PC-9 (cell line): ENCODE measurements at places on chromosomes 12 and 14.

DNA sequence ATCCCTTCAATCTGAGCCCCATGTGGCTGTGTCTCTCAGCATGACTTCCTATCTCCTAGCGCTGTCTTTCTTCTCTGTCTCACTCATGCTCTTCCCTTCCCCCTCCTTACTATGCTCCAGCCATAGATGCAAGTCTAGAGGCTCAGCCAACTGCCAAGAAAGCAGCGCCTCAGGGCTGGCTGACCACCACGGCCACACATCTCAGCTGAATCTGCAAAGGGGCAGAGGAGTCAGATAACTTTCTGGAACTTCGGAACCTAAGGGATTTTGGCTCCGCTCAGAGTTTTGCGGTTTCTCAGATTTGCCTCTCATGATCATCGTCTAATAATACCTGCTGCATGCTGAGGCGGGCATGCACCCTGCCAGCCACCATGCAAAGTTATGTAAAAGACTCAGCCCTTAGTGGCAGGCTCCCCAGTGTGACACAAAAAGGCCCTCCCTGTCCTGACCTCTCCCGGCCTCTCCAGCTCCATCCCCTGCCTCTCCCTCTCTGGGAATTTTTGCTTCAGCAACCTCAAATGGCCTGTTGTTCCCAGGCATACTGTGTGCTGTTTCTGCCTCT lies 5.0 kb upstream of the FGF6 start:
- DNase-seq: no peak

GRCh38 chr12:6423267-6424007 lies 21.3 kb upstream of the CD27 start:
- peak; percentile 81 for DNase-seq

DNA sequence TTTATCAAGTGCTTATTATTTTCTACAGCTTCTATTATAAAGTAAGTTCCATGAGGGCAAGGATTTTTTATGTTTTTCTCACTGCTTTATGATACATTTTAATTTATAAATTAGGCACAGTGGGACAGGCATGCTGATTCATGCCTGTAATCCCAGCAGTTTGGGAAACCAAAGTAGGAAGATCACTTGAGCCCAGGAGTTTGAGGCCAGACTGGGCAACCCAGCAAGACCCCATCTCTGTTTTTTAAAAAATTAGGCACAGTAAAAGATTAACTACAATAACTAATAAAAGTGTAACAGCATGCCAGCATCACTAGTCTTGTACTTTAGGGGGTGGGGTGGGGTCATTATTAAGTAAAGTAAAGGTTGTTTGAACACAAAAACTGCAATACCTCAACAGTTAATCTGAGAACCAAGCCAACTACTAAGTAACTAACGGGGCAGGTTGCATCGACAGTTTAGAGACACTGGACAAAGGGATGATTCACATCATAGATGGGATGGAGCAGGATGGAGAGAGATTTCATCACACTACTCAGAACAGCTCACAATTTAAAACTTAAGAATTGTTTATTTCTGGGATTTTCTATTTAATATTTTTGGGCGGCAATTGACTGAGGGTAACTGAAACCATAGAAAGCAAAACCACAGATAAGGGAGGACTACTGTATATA lies 119.5 kb downstream of the PLEKHA5 start:
- no peak for DNase-seq

- DNase-seq: no peak
Observed at GRCh38 chr14:97604731-97605130, 807.5 kb downstream of the VRK1 start.

DNA sequence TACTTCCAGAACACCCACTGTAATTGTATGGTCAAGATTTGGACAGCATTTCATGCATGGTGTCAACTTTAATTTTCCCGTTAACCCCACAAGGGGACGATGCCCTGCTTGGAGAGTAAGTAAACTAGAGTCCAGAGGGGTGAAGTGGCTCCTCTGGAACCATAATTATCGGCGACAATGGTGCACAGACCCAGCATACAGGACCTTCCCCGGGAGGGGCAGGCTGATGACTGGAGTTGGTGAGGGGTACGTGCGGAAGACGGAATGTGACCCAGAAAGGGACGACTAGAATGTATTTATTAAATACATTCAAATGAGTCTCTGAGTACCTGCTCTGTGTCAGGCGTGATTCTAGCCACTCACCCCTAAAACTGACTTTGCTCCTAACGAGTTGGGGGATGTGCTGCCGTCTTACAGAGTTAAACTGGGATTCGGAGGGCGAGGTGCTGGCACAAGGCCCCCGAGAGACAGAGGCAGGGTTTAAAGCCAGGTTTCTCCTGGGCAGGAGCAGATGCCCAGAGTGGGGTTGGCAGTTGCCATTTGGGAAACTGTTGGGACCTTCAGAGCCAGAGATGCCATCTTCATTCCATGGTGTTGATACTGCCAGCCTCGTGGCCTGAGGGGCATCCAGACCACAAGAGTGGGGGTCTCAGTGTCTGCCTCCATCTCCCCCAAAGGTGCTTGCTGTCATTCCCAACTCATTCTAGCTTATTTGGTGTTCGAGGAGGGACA lies 10.9 kb downstream of the RTL1 start:
- no peak for DNase-seq

GRCh38 chr14:65000898-65001591 lies 14.3 kb downstream of the FNTB start:
- DNase-seq: no peak

GRCh38 chr12:107464644-107465043 lies 221.0 kb upstream of the PWP1 start:
- no peak for DNase-seq

GRCh38 chr12:67145692-67146091 lies 123.5 kb upstream of the CAND1 start:
- DNase-seq: no peak

DNA sequence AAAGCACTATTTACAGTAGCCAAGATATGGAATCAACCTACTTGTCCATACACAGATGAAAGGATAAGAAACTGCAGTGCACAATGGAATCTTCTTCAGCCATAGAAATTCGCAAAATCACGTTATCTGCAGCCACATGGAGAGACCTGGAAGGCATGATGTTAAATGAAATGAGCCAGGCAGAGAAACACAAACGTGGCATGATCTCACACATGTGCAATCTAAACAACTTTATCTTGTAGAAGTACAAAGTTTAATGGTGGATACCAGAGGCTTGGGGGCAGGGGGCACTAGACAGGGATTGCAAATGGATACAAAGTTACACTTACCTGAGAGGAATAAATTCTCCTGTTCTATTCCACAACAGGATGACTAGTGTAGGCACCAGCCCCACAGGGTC lies 24.1 kb downstream of the ASCL4 start:
- DNase-seq: no peak

DNA sequence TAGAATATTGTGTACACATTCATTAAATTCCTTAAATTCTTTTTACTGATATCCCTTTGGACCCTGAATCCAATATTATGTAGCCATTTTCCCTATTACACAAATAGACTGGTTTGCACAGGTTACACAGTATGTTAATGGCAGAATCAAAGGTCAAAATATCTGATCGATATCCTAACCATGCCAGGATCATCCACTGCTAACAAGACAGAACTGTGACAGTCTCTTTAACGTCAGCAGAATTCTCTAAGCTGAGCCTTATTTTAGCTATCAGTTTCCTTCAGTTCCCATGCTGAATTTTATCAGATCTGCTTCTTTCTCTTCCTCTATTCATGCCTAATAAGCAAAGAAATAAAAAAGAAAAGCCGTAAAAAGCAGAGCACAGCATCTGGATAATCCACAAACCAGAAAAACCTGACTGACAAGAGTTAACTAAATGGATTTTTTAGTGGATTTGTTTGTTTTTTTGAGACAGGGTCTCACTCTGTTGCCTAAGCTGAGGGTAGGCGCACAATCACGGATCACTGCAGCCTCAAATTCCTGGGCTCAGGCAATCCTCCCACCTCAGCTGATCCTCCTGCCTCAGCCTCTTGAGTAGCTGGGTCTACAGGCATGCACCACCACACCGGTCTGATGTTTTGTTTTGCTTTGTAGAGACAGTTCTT lies 130.4 kb downstream of the PAWR start:
- no peak for DNase-seq

- no peak for DNase-seq
Observed at GRCh38 chr12:40597133-40597532, 95.1 kb upstream of the CNTN1 start.

DNA sequence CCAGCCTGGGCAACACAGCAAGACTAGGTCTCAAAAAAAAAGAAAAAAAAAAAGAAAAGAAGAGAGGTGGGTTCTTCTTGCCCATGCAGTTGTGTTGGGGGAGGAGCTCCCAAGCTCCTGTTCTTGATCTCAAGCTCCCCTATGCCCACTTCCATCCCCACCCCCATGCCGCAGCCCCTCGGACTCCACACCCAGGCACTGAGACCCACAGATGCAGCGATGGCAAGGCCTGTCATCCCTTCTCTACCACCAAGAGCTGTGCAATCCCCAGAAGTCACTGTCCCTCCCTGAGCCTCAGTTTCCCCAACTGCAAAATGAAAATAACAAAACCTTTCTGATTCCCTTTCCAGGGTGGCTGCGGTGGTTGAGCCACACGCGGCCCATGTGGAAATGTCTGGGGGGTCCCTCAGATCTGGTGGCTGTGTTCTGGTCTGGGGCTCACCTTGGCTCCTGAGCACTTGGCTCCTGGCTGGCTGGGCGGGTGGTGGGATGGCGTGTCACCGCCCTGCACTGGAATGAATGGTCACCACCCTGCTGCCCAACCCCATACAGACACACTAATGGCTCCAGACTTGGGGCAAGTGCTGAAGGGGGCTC lies 22.6 kb upstream of the KIF26A start:
- no peak for DNase-seq

DNA sequence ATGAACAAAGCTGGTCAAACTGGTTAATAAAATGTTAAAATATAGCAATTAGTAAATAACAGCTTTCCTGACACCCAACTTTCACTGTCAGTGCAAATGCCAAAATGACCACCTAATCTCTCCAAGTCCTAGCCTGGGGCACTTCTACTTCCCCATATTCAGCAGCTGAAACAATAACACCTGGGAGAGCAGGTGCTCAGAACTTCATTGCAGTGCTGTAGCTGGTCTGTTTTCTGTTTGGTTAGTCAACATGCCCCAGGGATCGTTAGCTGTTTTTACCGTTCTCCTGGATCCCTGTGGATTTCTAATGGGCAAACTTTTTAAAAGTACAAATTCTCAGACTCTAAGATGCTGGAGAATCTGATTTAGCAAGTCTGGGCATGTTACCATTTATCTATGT lies 759.7 kb downstream of the GALC start:
- DNase-seq: no peak

GRCh38 chr12:111826992-111827391 lies 15.0 kb upstream of the MAPKAPK5 start:
- DNase-seq: no peak

- no peak for DNase-seq
Observed at GRCh38 chr12:22231836-22232235, 102.7 kb downstream of the ST8SIA1 start.

DNA sequence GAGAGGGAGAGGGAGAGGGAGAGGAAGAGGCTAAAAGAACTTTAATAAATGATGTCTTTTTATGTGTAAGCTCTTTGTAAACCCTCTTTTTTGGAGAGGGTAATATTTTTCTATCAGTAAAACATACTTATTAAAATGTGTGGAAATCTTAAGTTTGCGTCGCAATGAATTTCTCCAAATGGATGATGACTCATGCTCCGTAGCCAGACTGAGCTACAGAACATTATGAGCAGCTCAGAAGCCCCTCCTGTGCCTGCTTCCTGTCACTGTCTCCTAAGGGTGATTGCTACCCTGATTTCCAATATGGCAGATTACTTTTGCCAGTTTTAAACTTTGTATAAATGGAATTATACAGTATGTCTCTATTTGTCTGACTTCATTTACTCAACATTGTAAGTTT lies 13.0 kb upstream of the PYGL start:
- DNase-seq: no peak

- no peak for DNase-seq
Observed at GRCh38 chr14:36320897-36321381, 502 bp upstream of the MBIP start.

DNA sequence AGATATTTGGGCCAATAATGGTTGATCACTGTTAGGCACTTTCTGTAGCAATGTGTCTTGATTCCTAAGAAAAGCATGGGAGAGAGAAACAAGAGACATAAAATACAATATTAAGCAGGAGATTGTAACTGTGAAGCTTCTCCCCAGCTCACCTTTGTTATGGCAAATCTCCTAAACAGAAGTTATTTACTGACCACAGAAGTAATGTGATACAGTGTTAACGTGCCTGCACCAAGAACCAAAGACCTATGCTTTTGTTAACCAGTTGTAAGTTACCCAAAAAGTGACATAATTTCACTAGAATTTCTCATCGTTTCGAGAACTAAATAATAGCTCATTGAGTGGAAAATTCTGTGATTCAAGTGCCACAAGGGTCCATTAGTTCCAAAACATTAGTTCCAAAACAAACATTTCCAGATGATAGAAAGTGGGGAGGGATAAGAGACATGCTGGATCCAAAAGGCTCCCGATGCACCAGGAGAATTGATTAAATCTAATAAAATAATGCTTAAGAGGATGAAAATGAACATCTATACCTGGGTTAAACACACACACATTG lies 14.3 kb downstream of the RERG start:
- DNase-seq: no peak

- DNase-seq: no peak
Observed at GRCh38 chr12:30687265-30687986, 8.2 kb downstream of the IPO8 start.

DNA sequence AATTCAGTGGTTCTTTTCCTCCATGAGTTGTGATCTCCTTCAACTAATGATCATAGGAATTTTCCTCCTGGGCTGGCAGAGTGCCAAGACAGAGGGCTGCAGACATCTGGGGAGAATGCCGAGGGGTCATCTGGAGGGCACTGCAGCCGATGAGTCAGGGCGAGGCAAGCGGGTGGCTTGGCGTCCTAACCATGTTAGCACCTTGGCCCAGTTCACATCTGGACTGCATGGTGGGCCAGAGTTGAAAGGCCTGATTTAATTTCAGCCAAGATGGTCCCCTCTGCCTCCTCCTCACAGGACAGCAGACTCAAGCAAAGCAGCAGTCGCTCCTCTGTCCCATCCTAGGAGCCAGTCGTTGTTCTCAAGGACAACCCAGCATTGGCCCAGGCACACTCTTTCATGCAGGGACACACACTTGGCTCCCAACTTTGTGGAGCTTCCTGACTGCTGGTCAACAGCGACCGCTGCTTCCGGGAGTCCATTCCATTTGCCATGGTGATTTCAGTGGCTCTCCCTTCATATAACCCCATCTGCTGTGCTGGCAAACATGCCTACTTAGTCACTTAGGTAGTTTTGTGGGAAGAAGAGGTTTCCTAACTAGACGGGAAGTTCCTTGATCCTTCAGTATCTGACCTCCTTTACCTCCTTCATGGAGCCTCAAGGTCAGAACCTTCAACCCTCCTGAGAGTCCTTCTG lies 161.8 kb downstream of the TTC8 start:
- DNase-seq: peak; percentile 0

DNA sequence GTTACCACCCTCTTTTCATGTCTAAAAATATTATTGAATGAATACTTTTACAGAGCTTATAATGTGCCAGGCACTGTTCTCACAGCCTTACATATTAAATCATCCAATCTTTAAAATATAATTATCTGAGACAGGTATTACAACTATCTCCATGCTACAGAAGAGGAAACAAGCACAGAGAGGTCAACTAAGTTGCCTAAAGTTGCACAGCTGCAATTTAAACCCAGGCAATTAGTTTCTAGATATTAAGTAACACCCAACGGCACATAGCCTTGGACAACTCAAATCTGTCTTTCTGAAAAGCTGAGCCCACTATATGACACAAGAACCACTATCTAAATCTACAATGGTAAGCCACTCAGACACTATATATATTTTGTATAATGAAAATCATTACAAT lies 92.6 kb downstream of the SLC2A13 start:
- DNase-seq: no peak

- no peak for DNase-seq
Observed at GRCh38 chr12:129687731-129688130, 216.1 kb downstream of the TMEM132D start.

- DNase-seq: no peak
Observed at GRCh38 chr12:121701667-121702277, 10.8 kb upstream of the TMEM120B start.
